ENCODE measurements at places on chromosomes 7 and 10.

DNA sequence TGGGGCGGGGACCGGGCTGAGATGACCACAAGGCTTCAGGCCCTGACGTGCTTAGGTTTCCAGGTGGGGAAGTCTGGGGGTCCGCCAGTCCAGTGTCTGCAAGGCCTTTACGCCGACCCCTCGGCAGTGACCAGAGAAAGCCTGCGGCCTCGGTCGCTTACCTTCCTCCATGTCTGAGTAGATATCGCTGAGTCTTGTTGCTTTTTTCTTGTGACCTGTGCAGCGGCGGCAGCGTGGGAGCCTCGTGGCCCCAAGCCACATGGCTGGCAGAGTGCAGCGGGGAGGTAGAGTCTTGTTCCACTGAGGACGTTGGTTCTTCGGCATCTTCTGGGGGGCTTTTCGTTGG lies 329 bp downstream of the NOLC1 start:
- no peak for DNase-seq

- no peak for DNase-seq
Observed at GRCh38 chr10:44890696-44891563, 20.2 kb upstream of the TMEM72 start.

DNA sequence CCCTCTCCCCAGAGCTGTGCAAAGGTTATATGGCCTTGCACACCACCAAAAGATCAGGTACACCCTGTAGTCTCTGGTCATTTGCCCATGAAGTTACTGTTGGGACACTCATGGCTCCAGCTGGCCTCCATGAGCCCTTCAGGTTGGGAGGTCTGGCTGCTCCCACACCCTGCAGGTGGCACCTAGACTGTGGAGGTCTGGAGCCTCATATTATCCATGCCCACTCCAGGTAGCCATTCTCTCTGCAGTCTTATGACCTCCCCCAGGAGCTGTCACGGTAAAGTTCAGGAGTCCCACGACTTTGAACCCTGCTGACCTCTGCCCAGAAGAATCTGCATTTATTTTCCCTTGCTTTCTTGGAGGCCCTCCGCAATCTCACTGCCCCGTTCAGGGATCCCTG lies 39.2 kb upstream of the GAD2 start:
- no peak for DNase-seq

GRCh38 chr10:536935-537334 lies 152.5 kb downstream of the DIP2C start:
- DNase-seq: no peak

DNA sequence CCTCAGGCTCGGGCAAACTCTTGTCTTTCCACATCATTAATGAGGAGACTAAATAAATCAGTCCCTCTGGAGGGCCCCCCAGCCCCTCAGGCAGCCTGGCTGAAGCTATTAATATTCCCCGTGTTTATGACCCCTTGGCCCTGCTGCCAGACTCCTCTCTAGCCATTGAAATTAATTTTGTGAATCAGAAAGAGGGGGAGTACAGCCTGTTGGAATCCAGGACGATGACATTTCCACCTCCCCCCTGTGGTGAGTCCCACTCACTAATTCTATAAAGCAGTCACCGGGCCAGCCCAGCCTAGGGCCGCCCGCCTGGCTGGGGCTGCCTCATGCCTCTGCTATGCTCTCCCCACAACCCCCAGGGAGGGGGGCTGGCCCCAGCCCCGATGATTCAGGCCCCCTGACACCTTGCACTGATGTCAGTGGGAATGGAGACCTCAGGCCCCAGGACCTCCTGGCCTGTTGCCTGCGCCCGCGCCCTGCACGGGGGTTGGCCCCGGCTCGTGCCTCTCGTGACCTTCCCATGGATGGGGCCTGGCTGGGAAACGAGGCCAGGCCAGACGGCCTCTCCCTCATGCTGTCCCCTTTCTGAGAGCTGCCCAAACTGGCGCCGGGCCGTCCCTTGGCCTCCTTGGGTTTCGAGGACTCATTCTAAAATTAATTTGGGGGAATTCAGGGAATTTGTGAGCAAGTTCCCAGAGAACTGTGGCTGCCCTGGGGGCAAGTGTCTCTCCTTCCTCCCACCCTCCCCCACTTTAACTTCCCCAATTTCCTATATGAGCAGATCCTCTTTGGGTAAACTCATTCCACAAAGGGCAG lies 34.0 kb downstream of the TMEM270 start:
- peak; percentile 84 for DNase-seq

- peak; percentile 72 for DNase-seq
Observed at GRCh38 chr10:60348982-60349381, 40.7 kb downstream of the ANK3 start.

- DNase-seq: no peak
Observed at GRCh38 chr7:16940776-16941175, 59.0 kb upstream of the AGR3 start.

DNA sequence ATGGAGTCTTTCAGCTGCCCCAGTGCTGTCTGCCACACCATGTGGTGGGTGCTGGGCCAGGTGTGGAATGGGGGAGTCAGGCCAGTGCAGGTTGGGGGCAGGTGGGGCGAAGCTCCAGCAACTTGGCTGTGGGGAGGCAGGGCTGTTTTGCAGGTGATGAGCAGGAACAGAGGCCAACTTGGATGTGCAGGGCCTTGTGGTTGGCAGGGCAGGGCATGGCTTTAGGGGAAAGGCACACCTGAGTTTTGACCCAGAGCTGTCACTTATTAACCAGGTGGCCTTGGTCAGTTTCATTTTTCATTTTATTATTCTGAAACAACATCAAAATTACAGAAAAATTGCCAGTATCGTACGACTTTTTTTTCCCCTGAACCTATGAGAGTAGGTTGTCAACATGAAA lies 1.1 kb upstream of the SFTPA2 start:
- no peak for DNase-seq

- DNase-seq: peak; percentile 62
Observed at GRCh38 chr10:86635402-86635801, 18.9 kb upstream of the OPN4 start.

- no peak for DNase-seq
Observed at GRCh38 chr10:95122736-95123135, 53.4 kb upstream of the CYP2C8 start.

DNA sequence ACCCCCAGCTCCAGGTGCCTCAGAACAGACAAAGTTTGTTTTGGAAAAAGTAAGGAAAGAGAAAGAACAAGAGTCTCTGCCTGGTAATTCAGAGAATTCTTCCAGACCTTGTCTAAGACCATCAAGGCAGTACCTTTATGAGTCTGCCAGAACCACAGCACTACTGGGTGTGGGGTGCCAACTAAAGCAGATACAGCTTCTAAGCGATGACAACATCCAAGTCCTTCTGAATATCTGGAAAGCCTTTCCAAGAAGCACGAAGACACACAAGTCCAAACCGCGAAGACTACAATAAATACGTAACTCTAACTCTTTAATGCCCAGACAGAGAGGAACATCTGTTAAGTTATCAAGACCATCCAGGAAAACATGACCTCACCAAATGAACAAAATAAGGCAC lies 94.3 kb downstream of the SIRT1 start:
- DNase-seq: no peak

- DNase-seq: no peak
Observed at GRCh38 chr10:130483691-130484467, 347.7 kb downstream of the GLRX3 start.

DNA sequence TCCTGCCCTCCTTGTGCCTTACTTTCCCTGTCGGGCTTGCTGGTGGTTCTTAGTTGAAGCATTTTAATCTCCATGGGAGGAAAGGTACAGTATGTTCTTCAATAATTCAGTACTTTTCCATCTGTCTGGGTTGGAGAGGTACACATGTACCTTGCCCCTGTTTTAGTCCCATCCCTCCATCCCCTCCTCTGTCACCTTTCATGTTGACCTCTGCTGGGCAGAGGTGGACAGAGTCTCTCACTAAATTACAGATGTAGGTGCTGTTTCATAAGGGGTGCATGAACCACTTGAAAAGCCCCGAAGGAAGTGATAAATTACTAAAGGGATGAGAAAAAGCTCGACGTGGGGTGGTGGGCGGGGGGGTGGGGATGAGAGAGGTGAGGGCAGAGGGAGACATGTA lies 5.4 kb downstream of the AGFG2 start:
- no peak for DNase-seq

- DNase-seq: no peak
Observed at GRCh38 chr10:71816421-71816851, 34.6 kb downstream of the PSAP start.

DNA sequence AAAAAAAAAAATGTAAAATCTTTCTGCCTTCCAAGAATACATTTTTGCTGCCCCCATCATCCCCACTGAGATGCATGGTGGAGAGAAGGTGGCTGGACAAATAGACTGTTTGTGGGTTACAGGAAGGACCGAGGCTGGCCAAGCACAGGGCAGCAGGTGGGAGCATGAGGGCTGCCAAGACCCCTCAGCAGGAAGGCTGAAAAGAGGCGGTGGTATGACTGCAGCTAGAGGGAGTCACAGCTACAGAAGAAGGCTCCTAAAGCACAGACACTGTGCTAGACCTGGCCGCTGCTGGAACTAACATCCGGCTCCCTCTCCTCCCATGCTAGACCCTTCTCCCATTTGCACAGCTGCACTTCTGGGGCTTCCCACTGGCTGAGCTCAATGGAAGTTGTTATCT lies 289.6 kb downstream of the TCERG1L start:
- DNase-seq: no peak

DNA sequence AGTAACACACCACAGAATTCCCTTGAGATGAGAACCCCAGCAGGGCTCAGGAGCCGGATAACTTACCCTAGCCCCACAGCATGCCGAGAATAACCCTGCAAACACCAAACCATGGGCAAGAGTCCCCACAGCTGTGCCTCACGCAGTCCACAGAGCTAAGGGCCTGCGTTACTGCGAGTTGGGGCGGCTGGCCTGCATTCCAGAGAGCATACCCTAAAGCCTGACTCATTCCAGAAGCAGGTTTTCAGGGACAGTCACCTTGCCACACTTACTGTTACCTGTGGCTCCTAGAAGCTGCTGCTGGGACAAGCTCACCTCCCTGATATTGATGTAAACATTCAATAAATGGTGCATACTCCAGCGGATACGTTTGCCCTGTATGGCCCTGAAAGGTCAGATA lies 18.6 kb downstream of the FGFR2 start:
- no peak for DNase-seq

DNA sequence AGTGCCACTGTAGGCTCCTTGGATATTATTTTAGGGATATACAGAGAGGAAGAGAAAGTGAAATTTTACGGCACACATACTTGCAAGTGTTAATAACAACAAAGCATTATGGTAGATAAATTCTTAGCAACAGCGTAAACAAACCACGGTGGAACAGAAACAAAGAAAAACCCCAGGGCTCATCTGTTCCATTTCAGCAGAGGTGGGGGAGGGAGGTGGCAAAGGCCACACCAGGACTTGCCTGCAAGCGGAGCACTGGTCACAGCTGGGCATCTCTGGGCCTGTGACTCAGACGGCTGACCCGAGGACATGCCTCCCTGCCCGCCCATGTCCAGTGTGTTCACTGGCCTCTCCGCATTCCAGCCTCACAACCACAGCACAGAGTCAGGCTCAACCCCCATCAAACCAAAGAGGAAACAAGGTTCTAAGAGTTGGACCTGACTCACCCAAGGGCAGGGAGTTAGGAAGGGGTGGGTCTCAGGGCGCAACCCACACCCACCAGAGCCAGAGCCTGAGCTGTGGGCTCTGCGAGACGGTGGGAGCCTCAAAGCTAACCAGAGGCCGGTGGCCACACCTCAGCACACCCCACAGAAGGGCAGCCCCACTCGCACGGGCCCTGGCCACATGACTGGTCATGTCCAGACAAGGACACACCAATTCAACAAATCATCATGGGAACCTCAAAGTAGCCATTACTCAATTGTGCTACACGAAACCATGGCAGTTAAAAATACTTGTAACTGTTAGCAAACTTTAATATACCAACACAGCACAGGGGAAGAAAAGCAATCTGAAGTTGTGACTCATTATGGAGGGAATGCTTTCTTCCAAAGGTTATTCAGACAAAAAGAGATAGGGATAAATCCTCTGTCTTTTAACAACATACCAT lies 10.7 kb downstream of the ESYT2 start:
- DNase-seq: peak; percentile 99

- no peak for DNase-seq
Observed at GRCh38 chr7:43632746-43633145, 49.8 kb downstream of the STK17A start.

- no peak for DNase-seq
Observed at GRCh38 chr7:143361552-143362130, 872 bp downstream of the FAM131B start.

Data from cardiac fibroblast (primary cell).